ENCODE measurements at places on chromosomes 4 and X.

DNA sequence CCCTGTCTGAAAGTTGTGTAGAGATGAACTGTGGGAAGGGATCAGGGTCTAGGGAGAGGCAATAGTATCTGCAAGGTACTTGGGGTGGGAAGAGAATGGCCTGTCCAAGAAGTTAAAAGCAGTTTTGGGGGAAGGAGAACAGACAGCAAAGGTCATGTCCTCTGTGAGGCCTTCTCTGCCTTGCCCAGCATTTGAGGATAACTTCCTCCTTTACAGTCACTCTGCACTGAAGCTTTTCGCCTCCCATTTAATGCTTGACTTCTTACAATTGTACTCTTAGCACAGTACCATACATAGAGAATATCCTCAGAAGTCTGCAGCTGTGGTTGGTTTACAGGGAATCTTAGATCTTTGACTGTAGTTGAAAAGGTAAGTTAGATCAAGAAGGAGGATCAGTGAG is 121.8 kb upstream of the AP1S2 start:
- DNase-seq = no peak

DNA sequence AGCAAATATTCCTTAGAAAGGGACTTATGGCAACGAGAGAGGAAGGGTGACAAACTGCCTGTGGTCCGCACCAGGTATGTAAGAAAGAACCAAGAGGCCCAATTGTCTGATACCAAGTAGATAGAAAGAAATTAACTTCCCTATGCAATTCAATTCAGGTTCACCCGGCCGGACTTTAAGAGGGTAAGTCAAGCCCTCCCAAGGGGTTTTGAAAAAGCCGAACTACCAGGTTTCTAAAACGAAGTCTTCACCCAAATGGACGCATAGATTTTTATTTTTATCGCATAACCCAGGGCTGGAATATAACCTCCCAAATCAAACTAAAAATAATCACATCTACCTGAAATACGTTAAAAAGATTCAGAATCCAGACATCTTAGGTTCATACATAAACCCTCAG is 1.6 kb upstream of the MAB21L2 start:
- DNase-seq = no peak

GRCh38 chrX:130094696-130095095 is 15.6 kb downstream of the ELF4 start:
- DNase-seq = peak; percentile 75

DNA sequence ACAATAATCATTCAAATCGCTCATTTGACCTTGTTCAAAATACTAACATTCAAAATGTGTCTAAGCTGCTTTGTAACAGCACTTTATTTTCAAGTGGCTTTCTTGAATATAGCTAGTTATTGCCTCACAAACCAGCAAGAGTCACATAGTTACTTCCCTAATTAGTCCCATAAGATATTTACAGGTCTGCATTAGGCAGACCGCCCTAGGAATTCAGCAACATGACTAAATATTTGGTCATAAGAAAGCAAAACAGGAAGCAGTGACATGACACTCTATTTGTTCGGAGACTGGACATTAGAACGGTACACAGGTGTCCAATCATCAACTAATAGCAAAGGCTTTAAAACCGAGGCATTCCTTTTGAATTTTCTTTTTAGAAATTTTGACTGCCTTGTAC is 262.0 kb downstream of the COL25A1 start:
- DNase-seq = no peak

DNA sequence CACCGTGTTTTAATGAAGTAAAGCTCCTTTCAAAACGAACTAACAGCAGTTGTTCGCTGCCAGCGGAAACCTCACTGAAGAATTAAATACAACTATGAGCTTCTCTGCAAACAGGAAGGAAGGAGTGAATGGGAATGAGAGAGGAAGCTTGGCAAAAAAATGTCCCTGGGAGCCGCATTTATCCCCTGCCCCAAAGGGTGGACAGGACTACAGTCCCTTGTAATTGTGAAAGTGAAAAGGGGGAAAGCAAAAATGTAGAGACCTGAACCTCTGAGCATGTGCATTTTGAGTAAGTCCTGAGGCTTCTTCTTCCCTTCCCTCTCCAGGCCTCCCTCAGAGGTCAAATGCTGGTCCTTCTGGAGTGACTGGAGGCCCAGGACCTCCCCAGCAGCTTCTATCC is 53.8 kb upstream of the BMP2K start:
- DNase-seq = no peak

DNA sequence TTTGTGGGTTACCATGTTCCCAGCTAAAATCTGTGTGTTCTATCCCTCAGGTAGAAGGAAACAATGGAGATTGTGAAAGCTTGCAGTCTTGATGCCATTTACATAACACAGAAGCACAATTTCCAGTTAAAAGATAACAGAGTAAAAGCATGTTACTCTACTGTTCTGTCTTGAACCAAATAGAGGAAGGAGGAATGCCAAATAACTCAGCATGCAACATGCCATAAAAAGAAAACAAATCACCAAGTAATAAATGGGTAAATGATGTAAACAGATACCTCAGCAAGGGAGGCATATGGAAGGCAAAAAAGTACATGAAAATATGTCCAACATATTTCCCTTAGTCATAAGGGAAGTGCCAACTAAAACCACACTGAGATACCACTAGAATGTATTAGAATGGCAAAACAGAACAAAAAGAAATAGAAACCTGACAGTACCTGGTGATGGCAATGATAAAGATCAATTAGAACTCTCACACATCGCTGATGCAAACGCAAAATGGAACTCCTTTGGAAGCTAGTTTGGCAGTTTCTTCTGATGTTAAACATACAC is 502.6 kb upstream of the HS3ST1 start:
- DNase-seq = no peak

DNA sequence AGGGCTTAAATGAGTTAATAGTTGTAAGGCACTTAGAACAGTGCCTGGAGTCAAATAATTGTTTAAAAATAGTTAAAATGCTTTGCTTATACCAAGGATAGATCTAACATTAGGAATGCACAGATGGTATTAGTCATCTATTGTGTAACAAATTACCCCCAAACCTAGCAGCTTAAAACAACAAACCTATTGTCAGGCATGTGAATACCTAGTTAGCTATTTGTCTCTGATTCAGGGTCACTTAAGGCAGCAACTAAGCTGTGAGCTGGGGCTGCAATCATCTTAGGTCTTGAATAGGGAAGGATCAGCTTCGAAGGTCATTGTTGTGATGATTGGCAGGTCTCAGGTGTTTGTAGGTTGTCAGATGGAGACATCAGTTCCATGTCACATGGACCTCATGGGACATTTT is 42.4 kb upstream of the AGA start:
- no peak for DNase-seq

GRCh38 chrX:40013266-40014195 is 84.2 kb downstream of the BCOR start:
- DNase-seq = peak; percentile 65

GRCh38 chrX:34365471-34365870 is 233.4 kb upstream of the FAM47A start:
- no peak for DNase-seq

GRCh38 chr4:7270121-7270520 is 77.8 kb downstream of the SORCS2 start:
- no peak for DNase-seq

DNA sequence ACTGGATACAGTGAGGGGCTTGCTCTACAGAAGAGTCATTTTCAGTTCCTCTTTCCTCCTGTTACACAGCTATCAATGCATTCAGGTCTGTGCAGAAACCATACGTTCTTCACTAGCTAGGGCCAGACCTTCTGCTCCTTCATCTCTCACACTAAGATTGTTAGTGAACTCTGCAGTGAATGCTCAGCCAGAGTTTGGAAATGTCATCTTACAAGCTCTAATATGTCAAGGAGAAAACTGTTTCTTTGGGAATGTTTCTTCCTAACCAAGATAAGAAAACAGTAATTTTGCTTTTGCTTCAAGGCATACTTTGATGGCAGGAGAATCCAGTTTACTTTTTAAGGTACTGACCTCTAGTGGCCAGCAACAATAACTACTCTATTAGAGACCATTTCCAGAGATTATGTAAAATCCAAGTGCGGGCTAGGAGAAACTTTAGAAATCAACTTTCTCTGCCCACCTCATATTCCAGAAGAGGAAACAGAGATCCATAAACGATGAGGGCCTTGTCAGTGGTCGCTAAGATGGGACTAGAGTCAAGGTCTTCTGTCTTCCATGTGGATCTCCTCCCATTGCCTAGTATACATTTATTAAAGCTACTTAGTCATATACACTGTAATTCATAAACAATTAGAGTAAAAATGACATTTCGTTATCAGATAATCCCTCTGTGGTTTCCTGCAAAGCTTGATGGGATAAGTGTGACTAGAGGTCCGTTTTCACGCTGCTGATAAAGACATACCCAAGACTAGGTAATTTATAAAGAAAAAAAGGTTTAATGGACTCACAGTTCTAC is 12.1 kb upstream of the CC2D2A start:
- DNase-seq = peak; percentile 1

GRCh38 chrX:136708348-136708747 is 60.4 kb downstream of the CD40LG start:
- DNase-seq = no peak

DNA sequence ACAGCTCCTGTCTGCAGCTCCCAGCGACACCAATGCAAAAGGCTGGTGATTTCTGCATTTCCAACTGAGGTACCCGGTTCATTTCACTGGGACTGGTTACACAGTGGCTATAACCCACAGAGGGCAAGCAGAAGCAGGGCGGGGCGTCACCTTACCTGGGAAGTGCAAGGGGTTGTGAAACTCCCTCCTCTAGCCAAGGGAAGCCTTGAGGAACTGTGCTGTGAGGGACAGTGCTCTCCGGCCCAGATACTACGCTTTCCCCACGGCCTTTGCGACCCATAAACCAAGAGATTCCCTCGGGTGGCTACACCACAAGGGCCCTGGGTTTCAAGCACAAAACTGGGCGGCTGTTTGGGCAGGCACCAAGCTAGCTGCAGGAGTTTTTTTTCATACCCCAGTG is 218.9 kb downstream of the PPP3CA start:
- no peak for DNase-seq

- DNase-seq = no peak
Measured at GRCh38 chr4:86675548-86675947, 81.4 kb downstream of the PTPN13 start.

GRCh38 chr4:46211406-46211805 is 87.6 kb upstream of the GABRG1 start:
- no peak for DNase-seq

GRCh38 chr4:48105230-48105629 is 28.8 kb downstream of the TXK start:
- DNase-seq = no peak

DNA sequence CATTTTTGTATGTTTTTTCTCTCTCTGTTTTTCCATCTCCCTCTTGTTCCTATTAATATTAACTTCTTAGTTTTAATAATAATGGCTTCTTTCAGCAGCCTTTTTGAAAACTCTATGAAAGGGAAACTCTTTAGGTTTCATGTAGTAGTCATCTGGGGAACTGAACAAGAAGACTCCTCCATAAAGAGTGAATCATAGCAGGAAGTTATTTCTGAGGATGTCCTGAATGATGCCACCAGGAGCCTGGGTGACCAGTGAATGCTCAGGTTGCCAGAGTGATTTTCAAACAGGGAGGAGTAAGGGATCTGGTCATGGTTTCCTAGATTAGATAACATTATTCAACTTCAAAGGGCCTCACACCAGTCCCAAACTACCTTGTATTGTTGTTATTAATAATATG is 212.8 kb upstream of the PDE5A start:
- DNase-seq = no peak

- no peak for DNase-seq
Measured at GRCh38 chr4:120096508-120097297, 30.1 kb upstream of the MAD2L1 start.

DNA sequence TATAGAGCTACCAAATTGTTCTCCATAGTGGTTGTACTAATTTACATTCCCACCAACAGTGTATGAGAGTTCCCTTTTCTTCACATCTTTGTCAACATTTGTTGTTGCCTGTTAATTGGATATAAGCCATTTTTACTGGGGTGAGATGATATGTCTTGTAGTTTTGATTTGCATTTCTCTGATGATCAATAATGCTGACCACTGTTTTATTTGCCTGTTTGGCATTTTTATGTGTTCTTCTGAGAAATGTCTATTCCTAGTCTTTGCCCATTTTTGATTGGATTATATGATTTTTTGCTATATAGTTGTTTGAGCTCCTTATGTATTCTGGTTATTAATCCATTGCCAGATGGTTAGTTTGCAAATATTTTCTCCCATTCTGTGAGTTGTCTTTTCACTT is 44.3 kb downstream of the ACTRT1 start:
- DNase-seq = no peak

- DNase-seq = no peak
Measured at GRCh38 chrX:120677004-120677652, 47.3 kb upstream of the C1GALT1C1 start.

- DNase-seq = no peak
Measured at GRCh38 chr4:113955948-113956347, 23.5 kb downstream of the ARSJ start.

DNA sequence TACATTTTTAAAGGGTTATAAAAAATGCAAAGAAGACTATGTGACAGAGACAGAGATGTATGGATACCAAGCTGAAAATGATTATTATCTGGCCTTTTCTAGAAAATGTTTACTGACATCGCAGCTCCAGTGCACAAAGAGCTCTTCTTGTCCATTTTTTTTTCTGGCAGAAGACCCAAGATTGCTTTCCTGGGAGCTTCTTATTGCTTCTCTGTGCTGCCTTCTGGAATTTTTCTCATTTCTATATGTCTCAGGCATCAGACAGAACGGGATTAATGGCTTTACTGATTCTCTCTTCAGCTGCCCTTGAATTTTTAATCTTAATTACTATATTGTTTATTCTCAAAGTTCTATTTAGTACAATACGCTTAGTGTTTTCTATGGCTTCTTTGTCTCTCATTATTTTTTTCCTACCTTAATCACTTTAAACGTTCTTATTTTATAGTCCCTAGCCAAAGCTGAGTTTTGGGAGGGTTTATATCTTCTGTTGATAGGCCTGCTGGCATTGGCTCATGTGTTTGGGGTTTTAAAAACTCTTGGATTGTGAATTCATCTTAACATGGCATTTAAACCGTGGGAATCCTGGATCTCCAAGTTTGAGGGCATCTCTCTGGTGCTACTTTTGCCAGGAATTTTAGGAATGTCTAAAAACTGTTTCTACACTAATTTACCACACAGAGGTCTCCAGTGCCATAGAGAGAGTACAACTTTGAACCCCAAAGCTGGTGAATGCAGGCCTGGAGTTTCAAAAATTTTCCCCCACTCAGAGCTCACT is 138.9 kb upstream of the LNX1 start:
- DNase-seq = no peak
